ENCODE measurements at places on chromosomes 7 and 10.
A peak's percentile ranks its signal among the peaks of the same experiment; 100 is the strongest.

GRCh38 chr10:119783665-119784027 is 57.8 kb downstream of the INPP5F start:
- no peak for DNase-seq

DNA sequence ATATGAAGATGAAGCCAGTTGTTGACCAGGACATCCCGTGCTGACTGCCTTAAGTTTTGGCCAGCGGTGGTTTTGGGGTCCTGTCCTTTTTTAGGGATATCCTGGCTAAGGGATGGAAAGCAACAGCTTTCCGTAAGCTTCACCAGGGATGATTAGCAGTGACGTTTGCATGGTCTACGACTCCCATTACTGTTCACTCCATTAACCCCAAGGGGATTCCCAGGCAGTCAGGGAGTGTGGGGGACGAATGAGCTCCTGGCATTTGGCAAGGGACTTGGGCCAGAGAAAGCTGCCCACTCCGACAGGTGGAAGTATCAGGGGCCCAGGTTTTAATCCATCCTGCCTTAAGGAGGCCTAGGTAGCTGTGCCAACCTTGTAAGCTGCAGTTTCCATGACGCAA is 66.8 kb downstream of the ITGB1 start:
- no peak for DNase-seq

- peak; percentile 15 for DNase-seq
These were observed 40.9 kb downstream of the SMURF1 start for GRCh38 chr7:99102809-99103690.

DNA sequence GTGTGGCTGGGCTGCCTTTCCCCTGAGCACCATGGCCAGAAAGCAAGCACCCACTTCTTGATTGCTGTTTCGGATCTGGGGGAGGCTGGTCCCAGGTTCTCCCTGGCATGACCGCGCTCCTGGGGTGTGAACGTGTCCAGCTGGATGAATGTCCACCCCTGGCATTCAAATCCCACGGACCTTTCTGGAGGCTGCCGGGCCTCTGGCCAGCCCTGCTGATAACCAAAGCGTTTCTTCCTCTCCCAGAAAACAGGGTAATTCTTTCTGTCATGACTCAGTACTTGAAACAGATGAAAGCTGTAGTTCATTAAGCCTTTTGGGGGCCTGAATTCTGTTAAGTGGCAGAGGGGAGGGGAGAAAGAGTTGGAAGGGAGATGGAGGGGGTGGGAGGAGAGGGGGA is 73.1 kb upstream of the SAMD8 start:
- no peak for DNase-seq

- DNase-seq = no peak
These were observed 350.8 kb downstream of the KCNMA1 start for GRCh38 chr10:77286531-77287508.

All from stimulated activated CD4-positive, alpha-beta T cell treated with anti-CD3 and anti-CD28 coated beads, Interleukin-12 subunit alpha, Interleukin-12 subunit beta, amount 100 ng/mL, for 24 hours (primary cell).